Retina (tissue), 1 donor: ENCODE measurements at places on chromosomes 3 and 15.

- DNase-seq = no peak
Observed at GRCh38 chr3:75938921-75939320, 153.6 kb upstream of the ZNF717 start.

- DNase-seq = no peak
Observed at GRCh38 chr3:25130724-25131520, 297.1 kb upstream of the RARB start.

DNA sequence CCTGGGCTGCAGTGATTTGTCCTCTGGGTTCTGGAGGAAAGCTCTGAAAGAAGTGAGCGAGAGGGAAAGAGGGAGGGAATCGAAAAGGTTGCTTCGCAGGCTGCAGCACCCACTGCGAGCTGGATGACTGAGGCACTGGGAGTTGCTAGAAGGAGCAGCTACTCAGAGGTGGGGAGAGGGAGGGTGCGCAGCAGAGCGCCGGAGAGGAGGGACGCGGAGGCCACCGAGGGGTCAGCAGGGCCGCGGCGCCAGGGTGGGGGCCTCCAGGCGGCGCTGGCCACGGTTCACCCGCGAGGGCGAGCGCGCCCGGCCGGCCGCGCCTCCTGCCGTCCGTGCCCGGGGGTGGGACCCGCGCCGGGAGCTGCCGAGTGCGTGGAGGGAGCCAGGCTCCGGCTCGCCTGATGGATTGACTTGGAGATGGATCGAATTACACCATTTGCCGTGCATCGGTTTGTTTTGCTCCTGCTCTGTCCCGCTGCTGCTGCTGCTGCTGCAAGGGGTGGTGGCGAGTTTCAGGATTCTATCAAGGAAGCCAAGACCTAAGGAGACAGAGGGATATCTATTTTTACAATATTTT, at the start of gene SEMA6D:
Gene SEMA6D (plus strand): TSS at position 470 of the 577 bp plus-strand sequence. CDS start 42,294 bp downstream, outside the sequence.
- peak; percentile 89 for DNase-seq

DNA sequence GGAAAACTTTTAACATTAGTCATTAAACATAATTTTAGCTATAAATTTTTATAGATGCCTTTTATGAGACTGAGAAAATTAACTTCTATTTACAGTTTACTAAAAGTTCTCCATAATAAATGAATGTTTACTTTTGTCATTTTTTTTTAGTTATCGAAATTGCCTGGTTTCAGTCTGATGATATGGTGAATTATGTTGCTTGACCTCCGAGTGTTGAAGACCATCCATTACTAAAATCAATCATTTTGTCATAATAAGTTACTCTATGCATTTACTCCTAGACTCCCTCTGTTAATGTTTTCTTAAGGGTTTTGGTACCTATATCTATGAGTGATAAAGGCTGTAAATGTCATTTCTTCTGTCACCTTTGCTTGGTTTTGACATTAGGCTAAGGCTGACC, 516.0 kb upstream of the ROBO1 start:
- DNase-seq = no peak

DNA sequence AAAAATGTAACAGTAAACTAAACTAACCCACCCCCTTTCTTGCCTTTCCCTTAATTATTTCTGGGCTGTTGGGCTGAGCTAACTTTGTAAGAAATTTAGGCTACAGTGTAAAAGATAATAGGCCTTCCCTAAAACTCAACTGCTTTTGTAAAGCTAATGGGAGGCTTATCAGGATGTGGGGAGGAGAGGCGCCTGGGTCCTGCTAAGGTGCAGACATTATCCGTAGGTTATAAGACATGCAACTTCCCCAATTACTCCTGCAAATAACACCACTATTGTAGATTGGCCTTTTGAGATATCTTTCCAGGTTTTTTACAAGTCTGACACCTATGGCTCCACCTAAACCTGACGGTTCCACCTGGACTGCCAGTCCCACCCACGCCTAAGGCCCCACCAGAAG, 88.3 kb downstream of the NPAP1 start:
- DNase-seq = no peak

GRCh38 chr3:126468028-126468891, 7.4 kb downstream of the ZXDC start:
- no peak for DNase-seq

- DNase-seq = no peak
Observed at GRCh38 chr3:101732240-101732641, 7.8 kb downstream of the CEP97 start.

DNA sequence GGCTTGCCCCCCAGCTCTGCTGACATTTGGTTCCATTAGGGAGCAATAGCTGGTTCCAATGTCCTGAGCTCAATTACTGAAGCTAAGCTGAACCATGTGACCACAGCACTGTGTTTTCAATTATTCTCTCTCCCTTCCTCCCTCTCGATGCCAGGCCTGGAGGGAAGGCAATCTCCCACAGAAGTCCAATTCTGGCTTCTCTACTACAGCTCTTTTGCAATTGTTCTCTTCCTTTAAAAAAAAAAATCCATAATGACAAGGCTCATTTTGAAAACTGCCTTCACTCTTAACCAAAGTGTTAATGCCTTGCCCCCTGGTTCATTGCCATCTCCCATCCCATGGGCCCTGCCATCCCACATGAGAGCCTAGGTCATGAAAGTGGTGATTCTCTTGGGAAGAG, 24.8 kb downstream of the IL16 start:
- no peak for DNase-seq

- DNase-seq = no peak
Observed at GRCh38 chr15:36970522-36970921, 129.8 kb downstream of the MEIS2 start.

- DNase-seq = no peak
Observed at GRCh38 chr15:67024314-67024997, 40.9 kb upstream of the SMAD3 start.

- no peak for DNase-seq
Observed at GRCh38 chr15:95227235-95227634, 995.9 kb downstream of the MCTP2 start.

DNA sequence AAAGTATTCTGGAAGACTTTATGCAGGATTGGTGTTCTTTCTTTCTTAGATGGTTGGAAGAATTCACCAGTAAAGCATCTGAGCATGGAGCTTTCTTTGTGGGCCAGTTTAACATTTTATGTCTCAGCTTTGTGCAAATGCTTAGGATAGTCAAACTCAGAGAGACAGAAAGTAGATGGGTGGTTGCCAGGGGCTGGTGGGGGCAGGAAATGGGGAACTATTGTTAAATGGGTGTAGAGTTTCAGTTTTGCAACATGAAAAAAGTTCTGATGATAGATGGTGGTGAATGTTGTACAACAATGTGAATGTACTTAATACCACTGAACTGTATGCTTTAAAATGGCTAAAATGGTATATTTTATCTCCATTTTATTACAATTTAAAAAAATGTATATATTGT, 24.8 kb downstream of the SPCS1 start:
- no peak for DNase-seq

DNA sequence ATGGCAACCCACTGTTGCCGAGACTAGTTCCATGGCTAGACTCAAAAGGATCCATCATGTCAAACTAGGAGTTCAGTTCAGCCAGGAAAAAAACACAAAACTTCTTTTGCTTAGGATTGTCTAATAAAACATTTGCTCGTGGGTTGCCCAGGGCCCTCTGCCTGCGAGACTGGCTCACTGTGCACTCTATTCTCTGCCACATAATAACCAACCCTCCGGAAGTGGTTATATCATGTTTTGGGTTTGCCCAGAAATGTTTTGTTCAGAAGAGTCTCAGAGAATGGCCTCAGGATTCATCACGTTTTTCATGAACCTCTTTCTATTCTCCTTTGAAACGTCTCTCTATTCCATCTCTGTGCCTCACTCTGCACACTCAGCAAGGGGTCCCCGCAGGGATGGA, 216.1 kb downstream of the SV2B start:
- no peak for DNase-seq

DNA sequence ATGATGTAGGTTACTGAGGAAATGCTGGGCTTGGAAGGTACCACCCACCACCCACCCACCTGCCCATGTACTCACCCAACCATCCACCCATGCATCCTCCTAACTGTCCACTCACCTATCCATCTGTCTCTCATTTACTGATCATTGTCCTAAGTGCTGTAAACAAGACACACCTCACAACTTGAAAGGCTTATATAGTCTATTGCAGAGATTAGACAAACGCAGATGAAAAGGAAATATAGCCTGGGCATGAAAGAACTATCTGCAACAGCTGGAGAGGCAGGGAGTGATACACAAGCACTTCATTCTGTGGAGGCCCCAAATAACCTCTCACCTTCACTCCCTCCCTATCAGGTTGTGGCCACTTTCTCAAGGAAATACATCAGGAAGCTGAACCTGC, 54.0 kb downstream of the DAPK2 start:
- DNase-seq = no peak

GRCh38 chr15:62665449-62665848, 377.1 kb upstream of the TPM1 start:
- DNase-seq = no peak

- no peak for DNase-seq
Observed at GRCh38 chr15:92553317-92553716, 102.3 kb downstream of the FAM174B start.
